Activated naive CD4-positive, alpha-beta T cell treated with anti-CD3 and anti-CD28 coated beads, Interleukin-2, amount 50 U/mL, for 16 hours (primary cell): ENCODE measurements at places on chromosomes 7 and 10.

DNA sequence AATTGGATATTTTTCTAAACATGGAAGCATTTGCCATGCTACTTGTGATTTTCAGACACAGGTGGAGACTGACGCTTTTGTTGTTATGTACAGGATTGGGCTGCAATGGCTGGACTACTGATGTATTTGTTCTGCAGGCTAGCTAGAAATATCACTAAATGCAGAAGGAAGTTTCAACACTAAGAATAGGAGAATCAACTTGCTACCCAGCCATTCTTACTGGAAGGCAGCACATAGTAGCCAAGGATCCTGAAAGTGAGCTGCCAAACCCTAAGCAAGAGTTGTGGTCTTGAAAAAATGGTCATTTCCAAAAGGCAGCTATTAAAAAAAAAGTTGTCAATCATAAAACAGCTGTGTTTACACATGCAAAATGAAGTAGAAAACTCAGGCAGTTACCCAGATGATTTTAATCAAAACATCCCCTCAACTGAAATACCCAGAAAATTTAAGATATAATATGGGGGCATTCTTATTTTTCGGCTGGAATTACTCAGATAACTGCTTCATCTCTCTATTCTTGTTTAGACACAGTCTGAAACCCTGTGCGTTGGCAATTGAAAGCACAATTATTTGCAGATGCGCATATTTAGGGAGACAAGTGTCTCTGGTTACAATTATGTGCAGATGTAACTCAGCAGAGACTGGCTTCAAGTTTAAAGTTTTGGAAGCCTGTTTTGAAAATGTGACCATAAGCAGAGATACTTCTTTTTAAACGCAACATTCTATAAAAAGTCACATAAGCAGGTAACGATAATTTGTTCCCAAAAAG, 31.2 kb downstream of the GFRA1 start:
- no peak for DNase-seq

DNA sequence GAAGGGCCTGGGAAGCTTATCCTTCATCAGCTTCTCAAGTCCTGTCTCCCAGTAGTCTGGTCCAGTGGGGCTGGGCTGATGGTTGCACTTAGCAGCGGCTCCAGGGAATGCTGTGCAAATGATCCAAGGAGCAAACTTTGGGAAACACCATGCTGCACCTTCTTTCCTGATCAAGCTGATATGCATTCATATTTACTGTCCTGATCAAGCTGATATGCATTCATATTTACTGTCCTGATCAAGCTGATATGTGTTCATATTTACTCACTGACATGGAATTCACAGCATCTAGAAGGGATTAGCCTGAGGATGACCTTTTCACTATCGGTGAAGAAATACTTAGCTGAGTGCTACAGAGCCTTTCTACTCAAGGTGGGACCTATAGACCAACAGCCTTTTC, 330.7 kb downstream of the BMPER start:
- DNase-seq = no peak

GRCh38 chr10:122273966-122274545, 3.0 kb downstream of the BTBD16 start:
- no peak for DNase-seq

GRCh38 chr7:86931439-86931838, 128.0 kb downstream of the ELAPOR2 start:
- no peak for DNase-seq

DNA sequence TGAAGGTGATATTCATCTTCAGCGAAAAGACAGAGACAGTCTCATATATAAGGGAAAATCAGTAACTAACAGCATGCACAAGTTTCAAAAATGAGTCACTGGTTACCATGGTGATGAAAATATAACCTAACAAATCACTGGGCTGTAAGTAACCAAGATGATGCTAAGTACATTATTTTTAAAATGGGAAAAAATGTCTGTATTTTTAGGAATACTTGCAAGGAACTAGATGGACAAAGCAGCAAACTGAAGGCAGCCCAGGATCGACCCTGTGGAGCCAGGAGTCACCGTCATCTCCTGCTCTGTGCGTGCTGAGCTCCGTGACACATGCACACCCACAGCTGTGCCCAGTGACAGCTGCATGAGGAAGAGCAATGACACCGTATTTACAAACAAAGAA, 137.3 kb downstream of the ELMO1 start:
- peak; percentile 34 for DNase-seq

GRCh38 chr10:124249812-124250432, 156.5 kb upstream of the CHST15 start:
- DNase-seq = no peak

DNA sequence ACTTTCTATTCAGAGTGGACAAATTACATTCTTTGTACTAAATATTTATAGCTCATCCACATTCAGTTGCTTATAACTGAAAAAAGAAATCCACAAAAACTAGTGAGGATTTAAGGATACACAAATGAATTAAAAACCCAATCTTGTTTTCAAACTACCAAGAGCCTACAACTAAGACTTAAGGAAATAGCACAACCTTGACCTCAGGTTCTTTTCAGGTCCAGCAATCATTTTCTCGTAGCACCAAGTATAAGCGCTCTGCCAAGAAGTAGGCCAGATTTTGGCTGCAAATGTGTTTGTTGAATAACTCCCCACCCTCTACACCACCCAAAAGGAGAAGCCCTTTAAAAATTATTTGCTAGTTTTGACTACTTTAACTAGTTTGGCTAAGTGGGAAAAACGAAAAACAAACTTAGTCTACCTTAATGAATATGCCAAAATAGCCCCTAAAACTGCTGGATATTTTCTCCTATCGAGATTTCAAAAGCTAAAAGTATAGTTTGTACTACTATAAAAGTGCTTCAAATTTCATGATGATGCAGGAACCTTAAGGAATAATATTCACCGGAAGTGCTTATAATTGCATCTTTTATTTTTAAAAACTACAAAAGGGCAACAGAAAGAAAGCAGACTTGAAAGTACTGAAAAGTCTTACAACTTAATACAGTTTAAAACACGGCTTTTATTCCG, 2.7 kb upstream of the KMT2E start:
- no peak for DNase-seq

DNA sequence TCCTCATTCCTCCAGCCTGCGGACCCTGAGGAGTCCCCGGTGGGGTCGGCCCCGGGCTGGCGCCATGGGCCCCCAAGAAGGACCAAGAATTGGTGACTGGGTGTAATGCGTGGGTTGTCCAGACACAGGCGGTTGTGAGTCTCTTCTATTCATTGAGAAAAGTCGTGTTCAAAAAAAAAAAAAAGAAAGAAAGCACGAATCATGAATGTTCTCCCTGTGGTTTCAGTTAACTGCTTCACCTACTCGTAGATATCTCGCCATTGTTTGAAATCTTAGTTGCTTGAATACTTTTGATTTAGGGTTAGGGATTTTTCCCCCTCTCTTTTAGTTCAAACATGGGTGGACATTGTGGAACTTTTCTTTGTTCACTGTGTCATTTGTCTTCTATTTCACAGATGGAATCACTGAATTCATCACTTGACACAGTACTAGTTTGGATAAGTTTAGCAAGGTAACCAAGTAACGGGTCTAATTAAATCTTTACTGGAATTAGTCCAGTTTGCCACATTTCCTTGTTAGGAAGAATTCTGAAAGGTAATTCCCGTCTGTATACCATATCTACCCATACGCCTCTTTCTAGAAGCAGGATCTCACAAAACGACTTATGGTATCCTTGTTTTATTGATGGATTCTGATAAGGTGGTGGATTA, 775 bp downstream of the STARD3NL start:
- no peak for DNase-seq

- DNase-seq = no peak
These were observed 105.0 kb upstream of the DIP2C start for GRCh38 chr10:794382-794956.

DNA sequence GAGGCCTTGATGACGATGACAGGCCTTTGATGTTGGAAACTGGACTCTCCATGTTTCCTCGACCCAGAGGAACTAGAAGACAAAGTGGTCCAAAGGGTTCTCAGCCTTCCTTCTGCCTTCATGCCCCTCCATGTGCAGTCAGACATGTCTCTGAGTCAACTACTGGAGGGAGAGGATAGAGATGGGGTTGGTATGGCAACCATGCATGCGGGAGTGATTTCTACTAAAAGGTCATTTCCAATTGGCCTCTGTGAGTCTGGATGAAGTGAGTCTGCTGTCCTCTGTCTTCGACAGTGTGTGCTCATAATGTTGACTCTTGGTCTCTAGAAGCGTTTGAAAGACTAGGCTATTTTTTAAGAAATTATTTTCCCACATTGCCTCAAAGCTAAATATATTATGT, 29.2 kb downstream of the STK17A start:
- DNase-seq = no peak

DNA sequence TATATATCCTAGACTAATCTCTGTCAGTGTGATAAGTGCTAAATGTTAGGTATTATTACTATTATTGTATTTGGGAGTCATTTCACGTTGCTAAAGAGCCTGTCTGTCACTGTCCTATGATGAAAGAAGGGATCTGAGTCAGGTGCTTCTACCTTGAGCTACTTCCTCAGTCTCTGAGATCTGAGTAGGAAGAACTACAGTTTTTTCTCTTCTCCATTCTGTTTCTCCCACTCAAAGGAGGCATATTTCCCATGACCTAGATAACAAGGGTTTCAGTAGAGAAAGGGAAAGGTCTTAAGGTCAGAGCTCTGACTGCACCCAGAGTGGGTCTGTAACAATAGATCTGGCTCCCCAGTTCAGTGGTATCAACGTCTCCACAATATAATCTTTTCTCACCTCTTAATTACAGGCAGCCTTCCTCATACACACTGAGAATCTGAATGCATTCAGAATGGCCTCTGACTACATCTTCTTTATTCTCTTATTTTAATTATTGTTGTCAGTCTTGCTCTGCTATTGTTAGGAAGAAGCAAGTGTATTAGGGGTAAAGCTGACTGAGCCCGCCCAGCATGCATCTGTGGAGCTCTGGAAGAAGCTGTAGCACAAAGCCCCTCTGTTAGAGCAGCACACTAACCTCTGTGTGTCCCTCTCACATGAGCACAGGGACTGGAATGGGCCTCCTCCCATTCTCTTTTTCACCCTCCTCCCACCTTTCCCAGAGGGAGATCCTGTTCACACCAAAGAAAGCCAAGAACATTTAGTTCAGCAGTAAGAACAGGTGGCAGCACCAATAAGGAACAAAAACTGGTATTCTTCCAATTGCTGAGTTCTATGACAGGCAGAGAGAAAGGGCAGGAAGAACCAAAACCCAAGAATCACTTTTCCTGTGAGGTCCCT, 38.1 kb downstream of the USP54 start:
- DNase-seq = no peak

GRCh38 chr10:71161425-71161824, 50.9 kb upstream of the UNC5B start:
- DNase-seq = no peak

DNA sequence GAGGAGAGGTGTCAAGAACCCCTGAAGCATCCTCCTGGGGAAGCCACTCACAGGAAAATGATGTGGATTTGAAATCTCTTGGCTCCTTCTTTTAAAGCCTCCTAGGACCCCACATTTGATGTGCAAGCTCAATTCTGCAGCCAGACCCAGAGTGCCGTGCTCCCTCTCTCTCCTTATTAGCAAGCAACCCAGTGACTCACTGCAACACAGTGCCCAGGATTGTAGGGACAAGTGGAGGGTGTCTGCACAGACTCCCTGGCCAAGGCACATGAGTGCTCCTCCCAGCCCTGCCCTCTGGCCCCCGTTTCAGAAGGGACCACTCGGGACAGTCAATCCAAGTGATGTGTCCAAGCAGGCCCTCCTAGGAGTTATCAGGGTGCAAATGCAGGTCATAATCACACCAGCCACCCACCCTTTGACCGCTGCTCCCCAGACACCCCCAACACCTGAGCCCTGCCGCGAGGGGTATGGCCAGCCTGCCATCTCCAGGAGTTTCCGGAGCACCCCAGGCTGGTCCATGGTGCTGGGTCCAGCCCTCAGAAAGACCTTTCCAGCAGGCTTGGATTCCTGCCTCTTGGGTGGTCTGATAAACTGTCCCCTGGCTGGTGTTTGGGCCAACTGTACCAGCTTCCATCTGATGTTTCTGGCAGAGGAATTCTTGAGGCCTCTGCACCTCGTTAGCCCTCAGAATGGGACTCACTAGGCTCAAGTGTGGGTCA, 54.5 kb upstream of the CXCL12 start:
- DNase-seq = no peak

GRCh38 chr7:100642534-100642907, 1.2 kb upstream of the TFR2 start:
- DNase-seq = peak; percentile 22

DNA sequence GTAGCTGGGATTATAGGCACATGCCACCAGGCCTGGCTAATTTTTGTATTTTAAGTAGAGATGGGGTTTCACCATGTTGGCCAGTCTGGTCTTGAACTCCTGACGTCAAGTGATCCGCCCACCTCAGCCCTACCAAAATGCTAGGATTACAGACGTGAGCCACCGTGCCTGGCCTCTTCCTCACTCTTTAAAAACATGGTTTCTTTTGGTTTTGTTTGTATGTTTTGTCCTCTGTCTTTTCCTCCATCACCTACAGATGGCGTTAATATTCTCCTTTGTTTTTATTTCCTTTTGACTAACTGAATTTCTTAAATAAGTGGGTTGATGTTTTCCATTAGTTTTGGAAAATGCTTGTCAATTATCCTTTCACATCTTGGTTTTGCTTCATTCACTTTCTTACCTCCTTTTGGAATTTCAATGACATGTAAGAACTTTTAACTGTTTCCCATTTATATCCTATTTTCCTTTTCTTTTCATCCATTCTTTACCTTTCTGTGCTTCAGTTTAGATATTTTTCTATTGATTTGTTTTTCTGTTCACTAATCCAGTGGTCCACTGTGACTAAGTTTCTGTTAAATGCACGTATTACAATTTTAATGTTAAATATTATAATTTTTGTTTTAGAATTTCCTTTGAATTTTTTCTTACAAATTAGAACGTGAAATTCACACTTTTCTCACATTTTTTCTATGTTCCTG, 104.1 kb downstream of the ZNF467 start:
- no peak for DNase-seq

DNA sequence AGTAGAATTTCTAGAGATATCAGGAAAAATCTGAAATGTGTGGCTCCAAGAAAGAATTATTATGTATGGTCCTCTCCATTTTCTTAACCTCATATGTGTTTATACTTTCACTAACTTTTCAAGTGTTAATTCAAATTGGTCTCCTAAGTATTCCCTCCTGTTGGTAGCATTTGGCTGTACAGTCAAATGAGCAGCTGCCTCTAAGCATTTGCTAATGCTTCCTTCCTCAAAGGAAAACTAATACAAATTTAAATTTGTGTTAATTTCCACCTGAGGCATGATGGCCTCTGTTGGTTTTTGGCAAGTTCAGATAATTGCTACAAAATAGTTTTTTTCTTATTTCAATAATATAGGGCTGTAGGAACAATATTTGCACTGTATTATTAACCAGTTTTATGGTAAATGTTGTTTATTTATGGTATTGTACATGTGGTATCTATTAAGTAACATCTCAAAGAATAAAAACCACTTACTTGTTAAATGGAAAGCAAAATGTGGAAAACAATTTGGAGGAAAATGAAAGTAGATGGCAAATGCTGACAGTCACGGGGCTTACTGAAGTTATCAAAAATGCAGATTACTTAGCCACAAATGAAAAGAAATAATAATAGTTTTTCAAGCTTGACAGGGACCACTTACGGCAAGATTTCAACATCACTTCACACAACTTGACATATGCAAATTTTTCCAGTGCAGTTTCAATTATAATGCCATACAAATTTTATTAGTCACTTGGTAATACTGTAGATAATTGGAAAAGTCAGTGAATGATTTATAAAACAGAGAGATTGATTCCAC, 299.3 kb upstream of the MEOX2 start:
- DNase-seq = no peak
